Left cardiac atrium (tissue), 4 donors: ENCODE measurements at places on chromosomes 12 and 14. TPM values are rescaled to one million over a fixed set of nuclear protein-coding genes. Genes with fewer than 3 reads are reported as not detected.

Gene PLA2G1B
- not detected for total RNA-seq

Gene RTN1
- 3.0 TPM for total RNA-seq

GRCh38 chr14:98867146-98867545, 404.9 kb downstream of the BCL11B start:
- DNase-seq = no peak

- DNase-seq = no peak
Observed at GRCh38 chr12:129185855-129186254, 332.6 kb downstream of the GLT1D1 start.

Gene CPM
- total RNA-seq = 35.0 TPM

DNA sequence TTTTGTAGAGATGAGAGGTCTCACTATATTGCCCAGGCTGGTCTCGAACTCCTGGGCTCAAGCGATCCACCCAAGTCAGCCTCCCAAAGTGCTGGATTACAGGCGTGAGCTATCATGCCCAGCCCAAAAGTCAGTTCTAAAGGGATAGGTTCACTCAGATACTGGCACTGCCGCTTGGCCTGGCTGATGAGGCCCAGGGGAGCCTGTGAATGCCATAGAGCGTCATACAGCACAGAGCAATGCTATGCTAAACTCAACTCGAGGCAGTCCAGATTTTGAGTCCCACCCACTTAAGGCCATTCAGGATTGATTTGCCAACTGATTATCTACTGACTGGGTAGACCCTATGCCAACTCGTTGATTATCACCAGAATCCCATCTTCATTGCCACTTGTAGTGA, 179.4 kb downstream of the ESR2 start:
- no peak for DNase-seq

Gene DUSP6
- 47.8 TPM for total RNA-seq

DNA sequence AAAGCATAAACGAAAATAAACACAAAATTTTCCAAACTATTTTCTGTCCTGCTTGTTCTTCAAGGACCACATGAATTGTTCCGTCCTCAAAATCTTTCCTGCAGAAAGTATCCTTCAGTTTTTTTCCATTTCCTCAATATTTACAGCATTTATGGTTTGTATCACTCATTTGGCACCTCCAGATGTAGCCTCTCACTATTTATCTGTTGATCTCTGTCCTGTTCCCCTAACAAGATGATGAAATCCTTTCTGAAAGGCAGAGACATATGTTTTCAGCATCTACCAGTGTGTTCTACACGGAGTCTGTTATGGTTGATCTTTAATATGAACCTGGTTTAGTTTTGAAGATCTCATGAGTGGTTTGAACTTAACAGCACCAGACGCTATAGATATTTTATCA, 490.2 kb downstream of the NELL2 start:
- no peak for DNase-seq
